Lung (tissue), 17 donors: ENCODE measurements at places on chromosomes 2 and 18. TPM values are rescaled to one million over a fixed set of nuclear protein-coding genes. Genes with fewer than 3 reads are reported as not detected.

The GAREM2 gene
- 1.2 TPM for total RNA-seq

GRCh38 chr2:108454440-108454839, 5.4 kb downstream of the GCC2 start:
- DNase-seq: no peak

DNA sequence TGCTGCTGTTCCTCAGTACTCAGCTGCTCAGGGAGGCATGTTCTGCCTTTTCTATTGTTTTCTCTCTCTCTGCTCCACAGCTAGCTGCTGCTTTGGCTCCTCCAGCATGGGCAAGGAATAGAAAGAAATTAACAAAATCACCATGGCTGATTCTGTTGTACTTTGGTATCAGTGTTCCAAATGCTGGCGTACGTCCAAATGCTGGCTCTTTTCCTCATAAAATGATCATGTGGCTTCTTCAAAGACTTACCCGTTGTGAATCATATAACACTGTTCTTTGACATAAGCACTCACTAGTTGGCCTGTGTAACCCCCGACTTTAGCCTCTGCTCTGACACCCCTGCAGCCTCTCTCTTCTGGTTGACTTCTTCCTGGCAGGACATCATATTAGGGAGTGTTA, 547.6 kb downstream of the CPS1 start:
- peak; percentile 28 for DNase-seq

DNA sequence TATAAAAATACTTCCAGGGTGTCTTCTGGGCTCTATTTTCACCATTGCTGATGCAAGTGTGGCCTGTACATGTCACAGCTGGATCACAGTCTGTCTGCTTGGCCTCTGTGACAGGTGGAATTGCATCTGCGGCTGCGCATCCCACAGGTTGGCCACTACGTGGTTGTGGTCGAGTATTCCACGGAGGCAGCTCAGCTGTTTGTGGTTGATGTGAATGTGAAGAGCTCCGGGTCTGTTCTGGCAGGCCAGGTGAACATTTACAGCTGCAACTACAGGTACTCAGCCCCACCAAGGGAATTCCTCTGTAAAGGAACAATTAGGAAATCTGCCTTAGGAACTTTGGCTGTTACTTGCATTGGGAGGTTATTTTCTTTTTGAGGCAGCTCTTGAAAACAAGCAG, 144.5 kb downstream of the LAMA3 start:
- no peak for DNase-seq

GRCh38 chr2:85189606-85190270, 56.5 kb downstream of the TCF7L1 start:
- peak; percentile 30 for DNase-seq

DNA sequence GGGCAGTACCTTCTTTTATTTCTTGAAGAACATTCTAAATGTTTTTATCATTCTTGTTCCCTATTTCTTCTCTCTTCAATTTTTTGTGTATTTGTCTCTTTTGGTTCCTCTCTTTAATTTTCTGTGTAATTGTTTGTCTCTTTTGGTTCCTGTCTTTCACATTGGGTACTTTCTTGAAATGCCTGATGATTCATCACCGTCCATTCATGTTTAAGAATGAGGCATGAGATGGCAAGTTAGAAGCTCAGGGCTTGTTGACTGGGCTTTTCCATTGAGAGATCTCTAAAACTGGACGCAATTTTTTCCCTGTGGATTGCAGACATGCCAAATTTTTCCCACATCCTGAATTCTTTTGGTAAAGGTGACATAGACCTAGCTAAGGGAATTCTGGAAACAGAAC, 33.7 kb upstream of the IL1R2 start:
- no peak for DNase-seq
